ENCODE measurements at places on chromosomes 2 and 18. TPM values are rescaled to one million over a fixed set of nuclear protein-coding genes. Genes with fewer than 3 reads are reported as not detected.
A peak's percentile ranks its signal among the peaks of the same experiment; 100 is the strongest.

MBD2 gene
- total RNA-seq = 61.9 TPM

MDH1B gene
- 0.64 TPM for total RNA-seq

ASAP2 gene
- total RNA-seq = 21.0 TPM

TFCP2L1 gene
- 7.5 TPM for total RNA-seq

CFLAR gene
- 207 TPM for total RNA-seq

UBR3 gene
- 108 TPM for total RNA-seq

C2orf80 gene
- not detected for total RNA-seq

CDH2 gene
- total RNA-seq = 0.16 TPM

CCDC68 gene
- 9.6 TPM for total RNA-seq

CRACDL gene
- total RNA-seq = 12.1 TPM

RAX gene
- total RNA-seq = not detected

ANKRD30BL gene
- 1.5 TPM for total RNA-seq

DNA sequence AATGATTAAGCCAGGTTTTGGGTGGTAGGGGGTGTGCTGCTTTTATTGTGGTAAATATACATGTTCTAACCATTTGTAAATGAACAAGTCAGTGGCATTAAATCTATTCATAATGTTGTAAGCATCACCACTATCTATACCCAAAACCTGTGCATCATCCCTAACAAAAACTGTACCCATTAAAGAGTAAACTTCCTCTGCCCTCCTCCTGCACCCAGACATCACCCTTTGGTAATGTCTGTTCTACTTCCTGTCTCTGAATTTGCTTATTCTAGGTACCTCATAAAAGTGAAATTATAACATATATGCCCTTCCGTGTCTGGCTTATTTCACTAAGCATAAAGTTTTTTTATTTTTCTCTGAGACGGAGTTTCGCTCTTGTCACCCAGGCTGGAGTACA lies 14.1 kb downstream of the RIF1 start:
- no peak for DNase-seq

GRCh38 chr2:203097735-203098134 lies 83.1 kb downstream of the NBEAL1 start:
- no peak overlapping the region for H3K4me3 ChIP-seq
- H3K4me1 ChIP-seq = no peaks in the 10 kb centered on the region

- no peaks in the 10 kb centered on the region for H3K27me3 ChIP-seq
- H3K36me3 ChIP-seq = no peaks in the 10 kb centered on the region
- H3K4me3 ChIP-seq = no peak overlapping the region
- no peaks in the 10 kb centered on the region for H3K4me1 ChIP-seq
- no peak for DNase-seq
- no peak overlapping the region for H3K27ac ChIP-seq
Measured at GRCh38 chr18:63220903-63221302, 98.7 kb downstream of the BCL2 start.

DNA sequence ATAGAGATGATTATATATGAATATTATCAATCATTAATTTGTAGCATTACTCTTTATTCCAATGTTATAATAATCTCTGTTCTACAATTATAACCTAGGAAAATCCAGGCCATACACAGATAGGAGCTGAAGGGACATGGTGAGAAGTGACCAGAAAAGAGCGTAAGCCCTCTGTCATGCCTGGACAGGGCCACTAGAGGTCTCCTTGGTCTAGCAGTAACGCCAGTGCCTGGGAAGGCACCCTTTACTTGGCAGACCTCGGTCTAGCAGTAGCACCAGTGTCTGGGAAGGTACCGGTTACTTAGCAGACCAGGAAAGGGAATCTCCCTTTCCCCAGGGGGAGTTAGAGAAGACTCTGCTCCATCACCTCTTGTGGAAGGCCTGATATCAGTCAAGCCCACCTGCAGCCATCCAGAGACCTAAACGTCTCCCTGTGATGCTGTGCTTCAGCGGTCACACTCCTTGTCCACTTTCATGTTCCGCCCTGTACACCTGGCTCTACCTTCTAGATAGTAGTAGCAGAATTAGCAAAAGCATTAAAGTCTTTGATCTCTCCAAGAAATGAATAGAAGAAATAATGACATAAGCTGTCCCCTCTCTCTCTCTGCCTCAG lies 447.5 kb upstream of the FSIP2 start:
- no peak overlapping the region for H3K4me3 ChIP-seq
- peak; percentile 58 for DNase-seq
- no peak overlapping the region for H3K27ac ChIP-seq
- no peaks in the 10 kb centered on the region for H3K27me3 ChIP-seq

DNA sequence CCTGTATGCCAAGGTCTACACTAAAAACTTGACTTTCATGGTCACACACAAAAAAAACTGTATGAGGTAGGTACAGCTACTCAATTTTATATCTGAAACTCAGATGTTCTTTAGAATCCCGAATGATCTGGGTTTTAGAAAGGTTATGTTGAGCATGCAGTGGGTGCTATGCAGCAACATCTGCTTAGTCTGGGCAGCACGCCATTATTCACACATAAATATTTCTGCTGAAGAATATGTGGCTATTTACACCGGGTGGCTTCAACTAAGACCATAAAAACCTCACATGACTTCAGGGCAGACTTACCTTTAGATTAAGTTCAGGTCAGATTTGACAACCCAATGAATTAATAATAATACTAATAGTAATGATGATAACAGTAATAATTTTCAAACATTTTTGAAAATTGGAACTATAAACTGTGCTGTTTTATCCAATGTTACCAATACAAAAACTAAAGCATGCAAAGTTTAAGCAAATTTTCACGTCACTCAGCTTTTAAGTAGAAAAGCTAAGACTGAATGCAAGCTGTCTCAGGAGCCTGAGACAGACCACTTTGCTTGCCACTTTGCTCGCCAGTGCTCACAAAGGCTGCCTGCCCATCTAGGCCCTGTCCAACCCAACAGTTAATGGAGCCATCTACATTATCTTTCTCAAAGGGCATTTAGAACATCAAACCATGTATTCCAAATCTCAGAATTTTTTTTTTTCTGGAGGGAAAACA lies 292.0 kb downstream of the CNTNAP5 start:
- no peaks in the 10 kb centered on the region for H3K4me1 ChIP-seq
- no peak for DNase-seq
- H3K27ac ChIP-seq = no peak overlapping the region
- H3K4me3 ChIP-seq = no peak overlapping the region
- no peaks in the 10 kb centered on the region for H3K27me3 ChIP-seq
- H3K36me3 ChIP-seq = no peaks in the 10 kb centered on the region

- no peak for DNase-seq
- H3K4me3 ChIP-seq = no peak overlapping the region
- H3K4me1 ChIP-seq = no peaks in the 10 kb centered on the region
- no peaks in the 10 kb centered on the region for H3K27me3 ChIP-seq
- no peak overlapping the region for H3K27ac ChIP-seq
Measured at GRCh38 chr2:150191349-150191748, 296.1 kb downstream of the RND3 start.

DNA sequence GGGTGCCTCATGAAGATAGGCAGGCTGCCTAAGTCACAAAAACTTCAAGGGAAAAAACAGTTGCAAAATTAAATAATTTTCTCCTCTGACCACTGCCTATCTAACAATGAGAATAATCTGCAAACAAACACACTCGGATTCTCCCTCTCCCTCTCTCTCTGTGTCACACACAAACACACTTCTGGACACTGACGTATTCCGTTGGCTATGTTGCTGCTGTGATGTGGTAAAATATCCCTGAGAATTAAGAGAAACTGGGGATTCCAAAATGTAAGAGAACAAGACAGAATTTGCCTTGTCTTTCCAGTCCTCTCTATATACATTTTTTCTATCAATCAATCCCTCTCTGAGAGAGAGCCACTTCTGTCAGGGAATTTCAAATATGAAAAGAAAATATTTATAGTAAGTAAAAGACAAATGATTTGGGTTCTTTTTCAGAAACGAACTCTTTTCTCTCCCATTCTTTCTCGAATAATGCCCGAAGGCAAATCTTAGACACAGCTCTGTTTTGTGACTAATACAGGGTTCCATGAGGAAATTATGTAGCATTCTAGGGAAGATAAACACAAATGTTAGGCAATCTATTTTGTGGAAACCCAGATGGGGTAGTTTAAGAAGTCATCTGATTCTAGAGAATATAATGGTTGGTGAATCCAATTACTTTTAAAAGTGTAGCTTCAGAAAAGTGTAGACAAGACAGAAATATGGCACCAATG lies 310.3 kb upstream of the CYP26B1 start:
- no peak overlapping the region for H3K27ac ChIP-seq
- no peak overlapping the region for H3K4me3 ChIP-seq
- H3K36me3 ChIP-seq = no peaks in the 10 kb centered on the region

- DNase-seq = no peak
- no peak overlapping the region for H3K4me3 ChIP-seq
- no peaks in the 10 kb centered on the region for H3K36me3 ChIP-seq
Measured at GRCh38 chr18:37666991-37667390, 101.4 kb upstream of the CELF4 start.

DNA sequence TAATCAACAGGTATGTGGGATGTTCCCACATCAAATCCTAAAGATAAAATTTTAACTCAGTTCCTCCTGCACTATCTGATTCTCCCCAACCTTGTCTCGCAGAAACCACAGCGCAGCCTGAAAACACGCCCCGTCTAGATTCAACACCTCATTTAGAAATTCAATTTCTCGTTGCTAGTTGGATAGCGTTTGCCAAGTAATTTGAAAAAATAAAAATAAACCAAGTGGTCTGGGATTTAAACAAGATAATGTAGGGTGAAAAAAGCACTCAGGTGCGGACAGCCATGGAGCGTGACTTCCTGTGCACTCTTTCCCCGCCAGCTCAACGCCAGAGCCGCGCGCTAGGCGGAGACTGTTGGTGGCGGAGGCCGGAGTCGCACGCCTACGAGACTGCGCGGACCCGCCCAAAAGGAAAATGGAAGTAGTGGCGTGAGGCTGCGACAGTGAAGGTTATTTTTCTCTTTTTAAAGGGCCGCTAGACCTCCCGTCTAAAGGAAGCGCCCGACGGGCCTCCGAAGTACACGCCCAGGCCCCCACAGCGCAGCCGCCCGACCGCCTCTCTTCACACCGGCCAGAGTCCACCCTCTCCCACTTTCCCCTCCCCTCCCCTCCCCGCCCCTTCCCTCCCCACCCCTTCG lies 615 bp upstream of the CCNT2 start:
- H3K27ac ChIP-seq = peak overlapping the region; percentile 99
- H3K4me3 ChIP-seq = peak overlapping the region; percentile 96
- no peaks in the 10 kb centered on the region for H3K27me3 ChIP-seq
- no peaks in the 10 kb centered on the region for H3K36me3 ChIP-seq

- no peaks in the 10 kb centered on the region for H3K36me3 ChIP-seq
- H3K4me1 ChIP-seq = no peaks in the 10 kb centered on the region
- H3K27me3 ChIP-seq = no peaks in the 10 kb centered on the region
- no peak overlapping the region for H3K4me3 ChIP-seq
Measured at GRCh38 chr2:29394311-29394980, 279.2 kb downstream of the CLIP4 start.

GRCh38 chr2:217098435-217098834 lies 238.6 kb upstream of the TNP1 start:
- no peaks in the 10 kb centered on the region for H3K27me3 ChIP-seq
- no peaks in the 10 kb centered on the region for H3K36me3 ChIP-seq
- H3K4me1 ChIP-seq = no peaks in the 10 kb centered on the region
- no peak for DNase-seq
- no peak overlapping the region for H3K27ac ChIP-seq
- no peak overlapping the region for H3K4me3 ChIP-seq

- H3K4me3 ChIP-seq = no peak overlapping the region
- no peaks in the 10 kb centered on the region for H3K4me1 ChIP-seq
- DNase-seq = no peak
- H3K27ac ChIP-seq = no peak overlapping the region
- no peaks in the 10 kb centered on the region for H3K36me3 ChIP-seq
- no peaks in the 10 kb centered on the region for H3K27me3 ChIP-seq
Measured at GRCh38 chr18:8828798-8829197, 123.4 kb downstream of the MTCL1 start.

DNA sequence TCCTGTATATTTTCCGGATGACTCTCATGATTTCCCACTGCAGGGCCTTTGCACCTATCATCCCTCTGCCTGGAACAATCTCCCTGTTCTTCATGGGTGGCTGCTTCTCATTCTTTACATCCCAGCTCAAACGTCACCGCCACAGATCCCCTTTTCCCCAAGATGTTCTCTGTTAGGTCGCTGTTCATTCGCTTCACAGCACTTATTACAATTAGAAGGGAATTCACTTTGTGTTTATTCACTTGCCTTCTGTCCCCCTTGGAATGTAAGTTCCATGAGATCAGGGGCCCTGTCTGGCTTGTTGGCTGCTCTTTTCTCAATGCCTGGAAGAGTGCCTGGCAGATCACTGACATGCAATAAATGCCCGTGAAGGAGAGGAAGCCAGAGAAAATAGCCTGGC lies 106.7 kb downstream of the FOXI3 start:
- peaks cover 3% of the 10 kb centered on the region for H3K27me3 ChIP-seq
- no peak for DNase-seq
- no peaks in the 10 kb centered on the region for H3K36me3 ChIP-seq
- no peak overlapping the region for H3K27ac ChIP-seq

DNA sequence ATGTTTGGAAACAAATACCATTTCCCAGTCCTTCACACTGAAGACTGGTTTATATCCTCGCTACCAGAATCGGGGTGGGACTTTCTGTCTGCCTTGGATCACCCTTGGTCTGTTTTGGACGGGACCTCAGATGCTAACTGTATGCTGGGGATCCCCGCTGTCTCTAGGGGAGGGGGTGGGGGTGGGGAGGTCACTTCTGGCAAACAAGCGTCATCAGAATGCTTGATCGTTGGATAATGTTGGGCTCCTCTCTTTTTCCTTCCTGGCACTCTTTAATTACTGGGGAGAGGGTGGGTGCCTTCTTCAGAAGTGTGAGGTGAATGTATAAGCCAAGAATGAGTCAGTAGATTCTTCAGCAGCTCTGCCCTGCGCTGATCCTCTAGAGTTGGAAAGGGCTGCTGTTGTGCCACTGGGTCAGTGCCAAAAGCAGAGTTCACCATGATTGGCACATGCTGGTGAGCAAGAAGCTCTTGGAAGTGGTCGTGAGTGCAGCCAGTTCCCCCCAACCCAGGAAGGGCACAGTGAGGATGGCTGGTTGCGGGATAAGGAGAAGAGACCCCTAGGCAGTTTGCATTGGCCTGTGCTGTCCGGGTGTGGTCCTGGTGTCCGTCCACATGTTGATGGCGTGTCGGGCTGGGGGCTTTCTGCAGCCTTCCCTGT lies 32.2 kb downstream of the DGKD start:
- no peaks in the 10 kb centered on the region for H3K27me3 ChIP-seq
- H3K27ac ChIP-seq = peak overlapping the region; percentile 70
- H3K36me3 ChIP-seq = no peaks in the 10 kb centered on the region
- H3K4me3 ChIP-seq = no peak overlapping the region
- H3K4me1 ChIP-seq = peaks cover 5% of the 10 kb centered on the region
- DNase-seq = no peak

DNA sequence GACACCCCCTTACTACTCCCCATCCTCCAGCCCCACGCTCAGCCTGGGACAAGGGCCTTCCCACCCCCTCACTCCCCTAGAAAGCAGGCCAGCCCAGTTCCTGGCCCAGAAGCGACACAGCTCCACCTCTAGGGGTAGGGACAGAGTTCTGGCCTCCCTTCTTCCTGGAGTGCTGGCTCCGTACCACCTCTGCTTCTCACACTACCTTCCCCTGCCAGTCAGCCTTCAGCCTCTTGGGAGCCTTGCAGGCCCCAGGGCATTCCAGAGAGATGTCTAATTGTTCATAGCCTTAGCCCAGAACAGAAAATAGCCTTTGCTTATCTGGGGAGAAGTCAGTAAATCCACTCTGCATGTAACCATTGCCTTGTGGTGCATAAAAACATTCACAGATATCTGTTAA lies 13.1 kb upstream of the CATIP start:
- H3K27ac ChIP-seq = no peak overlapping the region
- no peaks in the 10 kb centered on the region for H3K4me1 ChIP-seq
- no peaks in the 10 kb centered on the region for H3K36me3 ChIP-seq
- no peak for DNase-seq
- no peaks in the 10 kb centered on the region for H3K27me3 ChIP-seq

- no peak overlapping the region for H3K4me3 ChIP-seq
- H3K4me1 ChIP-seq = peaks cover 7% of the 10 kb centered on the region
- H3K27ac ChIP-seq = no peak overlapping the region
- H3K27me3 ChIP-seq = no peaks in the 10 kb centered on the region
- H3K36me3 ChIP-seq = no peaks in the 10 kb centered on the region
Measured at GRCh38 chr2:16661936-16662839, 3.4 kb downstream of the CYRIA start.
